ENCODE measurements at places on chromosomes 7 and 10.

DNA sequence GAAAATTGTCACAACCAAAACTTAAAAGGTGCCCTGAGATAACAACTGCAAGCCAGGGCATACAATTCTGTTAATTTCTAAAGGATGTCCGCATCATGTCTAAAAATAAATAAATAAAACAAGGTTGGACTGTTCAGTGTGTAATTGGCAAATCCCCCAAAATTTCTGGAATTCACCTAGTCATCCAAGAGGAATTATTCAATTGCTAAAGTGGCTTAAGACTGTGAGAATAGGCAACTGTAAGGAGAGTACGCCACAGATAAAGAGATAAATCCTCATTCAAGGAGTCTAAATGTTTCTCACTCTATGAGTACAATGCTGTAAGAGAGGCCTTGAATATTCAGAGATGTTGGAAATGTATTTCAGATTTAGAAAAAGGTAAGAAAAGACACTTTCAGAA is 37.2 kb downstream of the PIK3AP1 start:
- DNase-seq: no peak

DNA sequence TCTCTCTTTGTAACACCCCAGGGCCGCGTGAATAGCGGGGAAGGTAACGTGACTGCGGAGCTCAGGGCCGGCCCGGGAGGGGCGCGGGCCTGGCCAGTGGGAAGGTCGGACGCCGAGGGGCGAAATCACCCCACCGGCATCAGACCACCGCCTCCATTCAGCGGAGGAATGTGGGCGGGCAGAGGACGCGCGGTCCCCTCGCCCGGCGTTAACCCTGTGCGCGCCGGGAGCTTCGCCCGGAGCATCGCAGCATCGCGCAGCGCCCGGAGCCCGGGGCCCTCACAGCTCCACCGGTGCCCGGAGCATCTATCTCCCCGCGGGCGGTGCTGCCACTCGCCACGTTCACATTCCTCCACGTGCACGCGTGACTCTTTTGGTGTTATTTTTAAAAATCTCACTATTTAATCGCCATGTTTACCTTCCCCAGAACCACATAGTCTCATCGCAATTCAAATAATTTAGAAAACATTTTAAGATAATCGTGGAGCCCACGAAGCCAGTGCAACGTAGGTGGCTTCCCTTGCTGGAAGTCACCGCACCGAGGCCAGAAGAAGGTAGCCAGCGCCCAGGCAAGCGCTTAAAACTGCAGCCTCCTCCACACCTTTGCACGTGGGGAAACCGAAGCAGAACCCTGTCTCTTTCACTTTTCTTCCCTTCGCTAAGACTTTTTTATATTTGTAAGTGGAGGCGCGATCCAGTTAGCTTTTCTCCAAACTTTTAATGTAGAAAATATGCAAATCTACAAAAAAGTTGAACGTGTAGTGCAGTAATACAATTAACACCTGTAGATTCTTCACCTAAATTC is 21.8 kb downstream of the FGFBP3 start:
- peak; percentile 38 for DNase-seq

- no peak for DNase-seq
These were observed 29.8 kb upstream of the FGFR2 start for GRCh38 chr10:121627876-121628581.

DNA sequence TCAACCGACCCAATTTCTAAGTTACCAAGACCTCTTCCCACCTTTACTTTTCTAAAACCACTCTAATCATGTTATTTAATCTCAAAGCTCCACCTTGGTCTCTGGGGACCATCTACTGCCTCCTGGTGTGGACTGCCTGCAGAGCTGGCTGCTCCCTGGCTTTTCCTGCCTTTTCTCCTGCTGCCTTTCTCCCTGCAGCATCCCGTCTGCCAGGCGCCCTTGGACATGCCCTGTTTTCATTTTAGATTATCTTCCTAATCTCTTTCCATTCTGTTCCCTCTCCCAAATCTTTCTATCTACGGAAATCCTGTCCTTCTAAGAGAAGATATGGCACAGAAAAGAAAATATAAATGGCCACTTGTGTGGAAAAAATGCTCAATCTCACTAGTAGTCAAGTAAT is 23.1 kb downstream of the TCAF1 start:
- DNase-seq: no peak

DNA sequence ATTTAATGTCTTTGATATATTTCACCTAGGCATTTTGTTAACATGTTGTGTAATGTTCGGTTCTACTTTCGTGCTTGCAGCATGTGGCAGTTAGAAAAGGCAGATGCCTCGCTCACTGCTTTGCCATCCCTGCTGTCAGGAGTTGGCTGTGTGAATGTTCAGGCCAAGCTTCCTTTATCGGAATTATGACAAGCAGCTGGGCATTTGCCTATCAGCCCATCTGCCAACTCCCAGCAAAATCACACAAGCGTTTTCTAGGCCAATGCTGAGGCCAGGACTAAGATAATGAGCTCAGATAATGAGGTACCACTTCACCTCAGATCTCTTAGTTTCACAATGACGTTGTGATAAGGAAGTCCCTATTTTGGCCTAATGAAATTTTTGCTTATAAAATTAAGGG is 212.7 kb upstream of the FAM3C start:
- DNase-seq: no peak

DNA sequence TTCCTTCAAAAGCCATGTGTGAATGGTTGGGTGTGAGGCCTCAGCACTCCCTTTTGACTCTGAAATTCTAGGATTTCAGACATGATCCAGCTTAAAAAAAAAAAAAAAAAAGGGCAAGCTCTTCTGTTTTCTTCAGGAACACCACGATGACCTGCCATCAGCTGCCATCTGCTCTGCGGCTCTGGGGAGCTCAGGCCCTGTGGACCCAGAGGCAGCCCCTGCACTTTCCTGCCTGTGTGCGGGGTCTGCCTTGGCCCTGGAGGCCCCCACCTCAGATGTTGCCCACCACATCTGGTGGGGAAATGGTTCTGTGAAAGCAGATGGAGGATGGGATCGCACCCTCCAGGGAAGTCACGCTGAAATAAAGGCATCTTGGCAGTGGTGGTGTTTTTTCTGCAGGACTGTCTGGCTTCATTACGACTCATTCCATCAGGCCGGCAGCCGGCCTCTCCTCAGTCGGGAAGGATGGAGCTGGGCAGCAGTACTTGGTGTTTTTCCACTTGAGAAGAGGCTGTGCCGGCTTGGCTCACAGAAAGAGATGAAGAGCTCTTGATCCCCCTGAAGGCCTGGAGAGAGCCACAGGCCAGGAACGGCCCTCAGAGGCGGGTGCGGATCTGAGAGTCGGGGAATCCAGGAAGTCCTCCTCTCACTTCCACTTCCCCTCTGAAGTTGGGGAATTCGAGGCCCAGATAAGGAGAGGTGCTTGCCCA is 66.1 kb upstream of the AQP1 start:
- no peak for DNase-seq

DNA sequence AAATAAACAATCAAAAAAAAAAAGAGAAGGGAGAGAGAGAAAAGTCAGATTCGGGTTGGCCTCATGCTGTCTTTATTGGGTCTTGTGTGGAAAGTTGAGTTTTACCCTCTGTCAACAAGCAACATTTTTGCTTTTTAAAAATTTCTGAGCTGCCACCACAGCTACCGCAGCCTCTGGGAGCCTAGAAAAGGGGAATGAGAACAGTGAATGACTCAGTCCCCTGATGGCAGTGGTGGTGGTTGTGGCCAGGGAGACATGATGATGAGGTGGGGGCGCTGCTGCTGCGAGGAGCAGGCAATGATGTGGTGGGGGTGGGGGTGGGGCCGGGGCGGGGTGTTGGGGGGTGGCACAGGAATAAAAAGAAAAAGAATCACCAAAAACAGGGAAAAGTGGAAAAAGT is 20.0 kb upstream of the CREB3L2 start:
- DNase-seq: no peak

GRCh38 chr10:132419538-132420468 is 22.8 kb downstream of the PWWP2B start:
- no peak for DNase-seq

DNA sequence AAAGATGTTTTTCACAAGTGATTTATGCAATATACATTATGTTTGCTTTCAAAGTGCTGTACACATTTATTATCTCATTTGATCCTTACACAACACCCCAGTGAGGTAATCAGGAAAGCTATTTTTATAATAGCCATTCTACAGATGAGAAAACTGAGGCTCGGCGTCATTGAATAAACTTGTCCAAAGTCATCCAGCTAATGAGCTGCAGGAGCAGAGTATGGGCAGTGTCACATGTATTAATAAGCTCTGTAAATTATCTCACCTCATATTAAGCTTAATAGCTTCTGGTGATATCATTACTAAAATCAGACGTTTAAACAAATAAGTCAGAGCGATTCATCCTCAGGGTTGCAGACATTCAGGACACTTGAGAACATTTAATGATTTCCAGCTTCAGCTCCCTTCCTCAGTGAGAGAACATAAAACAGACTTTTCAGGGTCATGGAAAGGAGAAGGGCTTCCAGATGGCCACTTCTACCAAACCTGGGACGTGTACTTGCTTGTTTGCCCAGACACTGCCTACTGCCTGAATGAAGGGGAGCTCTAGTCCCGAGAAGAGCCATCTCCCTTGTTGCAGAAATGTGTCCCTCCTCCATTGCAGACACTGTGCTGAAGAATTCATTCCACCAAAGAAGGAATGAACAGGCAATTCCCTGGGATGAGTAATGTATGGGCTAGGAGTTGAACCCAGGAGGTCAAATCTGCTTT is 20.5 kb upstream of the FZD1 start:
- DNase-seq: no peak

DNA sequence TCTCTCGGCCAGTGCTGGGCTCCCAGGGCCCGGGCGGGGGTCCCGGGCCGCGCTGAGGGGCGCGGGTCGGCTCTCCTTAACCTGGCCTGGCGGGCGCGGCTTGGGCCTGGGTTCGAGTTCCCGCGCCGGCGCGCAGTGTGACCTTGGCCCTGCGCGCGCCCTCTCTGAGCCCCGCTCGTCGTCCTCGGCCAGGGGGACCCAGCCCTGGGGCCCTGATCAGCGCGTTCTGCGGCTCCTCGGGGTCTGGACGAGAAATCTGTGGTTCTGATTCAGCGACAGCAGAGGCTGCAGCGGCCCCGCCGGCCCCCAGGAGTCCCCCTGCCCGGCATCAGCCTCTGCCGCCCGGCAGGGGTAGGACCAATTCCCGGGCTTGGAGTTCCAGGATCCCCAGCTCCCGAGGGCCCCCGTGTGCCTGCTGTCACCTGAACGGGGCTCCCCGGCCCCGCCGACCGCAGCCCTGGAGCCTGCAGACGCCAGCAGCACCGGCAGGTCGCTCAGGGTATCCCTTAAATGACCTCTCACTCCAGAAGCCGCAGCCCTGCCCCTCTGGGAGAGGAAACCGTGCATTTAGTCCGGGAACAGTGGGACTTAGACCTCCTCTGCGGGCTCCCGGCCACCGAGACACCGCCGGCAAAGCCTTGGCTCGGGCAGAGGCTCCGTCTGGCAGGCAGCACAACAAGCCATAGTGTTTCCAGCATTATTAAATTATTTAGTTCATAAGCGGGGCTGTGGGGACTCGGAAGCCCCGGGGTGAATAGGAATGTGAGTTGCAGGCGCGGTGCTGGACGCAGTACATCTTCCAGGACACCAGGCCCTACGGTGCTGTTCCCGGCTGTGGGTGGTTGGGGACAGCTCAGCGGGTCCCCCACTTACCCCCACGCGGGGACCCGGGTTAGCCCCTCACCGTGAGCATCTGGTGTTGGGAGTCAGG is 572 bp downstream of the CHST12 start:
- DNase-seq: peak; percentile 61

- DNase-seq: no peak
These were observed 37.6 kb downstream of the VWA2 start for GRCh38 chr10:114276671-114277070.

DNA sequence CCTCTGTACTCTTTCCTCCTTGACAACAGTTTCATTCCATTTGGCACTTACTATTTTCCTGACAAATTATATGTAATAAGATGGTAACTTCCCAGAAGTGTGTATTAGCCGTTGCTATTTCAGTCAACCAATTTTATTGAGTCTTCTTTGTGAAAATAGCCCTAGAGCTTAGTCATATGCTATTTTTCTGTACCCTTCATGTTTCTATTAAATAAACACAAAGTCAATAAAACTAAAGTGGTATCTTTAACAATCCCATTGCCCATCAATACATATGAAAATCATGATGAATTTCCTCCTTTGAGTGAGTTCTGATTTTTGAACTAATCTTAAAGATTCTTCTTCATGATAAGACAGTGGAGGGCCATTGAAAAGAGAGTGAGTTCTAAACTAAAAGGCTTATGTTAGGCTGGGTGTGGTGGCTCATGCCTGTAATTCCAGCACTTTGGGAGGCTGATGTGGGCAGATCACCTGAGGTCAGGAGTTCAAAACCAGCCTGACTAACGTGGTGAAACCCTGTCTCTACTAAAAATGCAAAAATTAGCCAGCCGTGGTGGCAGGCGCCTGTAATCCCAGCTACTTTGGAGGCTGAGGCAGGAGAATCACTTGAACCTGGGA is 5.9 kb upstream of the MYPN start:
- DNase-seq: no peak

GRCh38 chr7:96903906-96904305 is 101.4 kb upstream of the DLX6 start:
- DNase-seq: no peak

- no peak for DNase-seq
These were observed 19.9 kb downstream of the UPF2 start for GRCh38 chr10:12022580-12023257.

DNA sequence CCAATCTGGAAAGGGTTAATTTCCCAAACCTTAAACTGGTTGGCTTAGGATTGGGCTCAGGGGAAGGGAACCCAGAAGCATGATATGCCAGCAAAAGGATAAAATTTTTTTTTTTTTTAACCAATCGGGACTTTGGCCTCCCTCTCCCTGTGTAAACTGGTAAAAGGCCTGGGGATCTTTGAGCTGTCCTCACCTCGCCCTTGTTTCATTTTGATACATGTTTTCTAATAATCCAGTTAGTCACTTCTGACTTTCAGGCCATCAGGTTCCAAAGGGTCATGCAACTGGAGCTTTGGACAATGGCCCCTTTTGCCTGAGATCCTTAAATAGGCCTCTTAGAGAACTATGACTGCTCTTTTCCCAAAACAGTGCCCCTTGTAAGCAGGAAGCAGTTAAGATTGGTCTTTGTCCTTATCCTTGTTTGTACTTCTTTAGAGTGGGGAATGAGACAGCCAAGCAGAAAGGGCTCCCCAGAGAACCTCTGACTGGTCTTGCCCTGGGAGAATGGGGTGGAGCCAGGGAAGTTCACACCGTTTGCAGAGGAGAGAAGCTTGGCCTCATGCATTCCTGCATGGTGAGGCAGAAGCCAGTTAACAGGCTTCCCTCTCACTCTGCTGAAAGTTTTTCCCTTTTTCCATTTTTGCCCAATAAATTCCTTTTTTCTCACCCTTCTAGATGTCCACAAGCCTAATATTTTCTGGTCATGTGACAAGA is 424.2 kb upstream of the CNTNAP2 start:
- no peak for DNase-seq
